ENCODE measurements at places on chromosomes 2 and 18. TPM values are rescaled to one million over a fixed set of nuclear protein-coding genes. Genes with fewer than 3 reads are reported as not detected.

GRCh38 chr2:176463546-176463945 lies 194.3 kb downstream of the MTX2 start:
- no peak for DNase-seq

DNA sequence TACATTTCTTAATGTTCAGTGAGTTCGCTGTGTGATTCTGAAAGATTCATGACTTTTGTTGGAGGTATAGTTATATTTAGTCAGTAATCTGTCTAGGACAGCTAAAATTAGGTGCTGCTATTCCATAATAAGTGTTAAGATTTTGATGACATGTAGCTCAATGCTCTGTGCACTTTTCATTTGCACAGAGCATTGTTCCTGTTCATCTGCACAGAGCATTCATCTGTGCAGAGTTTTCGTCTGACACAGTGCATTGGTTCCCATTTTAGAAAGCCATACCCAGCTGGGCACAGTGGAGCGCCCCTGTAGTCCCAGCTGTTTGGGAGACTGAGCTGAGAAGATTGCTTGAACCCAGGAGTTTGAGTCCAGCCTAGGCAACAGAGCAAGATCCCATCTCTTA lies 8.6 kb downstream of the POLI start:
- DNase-seq = no peak

- no peak for DNase-seq
These were observed 935.7 kb upstream of the FAM98A start for GRCh38 chr2:34534761-34535160.

DNA sequence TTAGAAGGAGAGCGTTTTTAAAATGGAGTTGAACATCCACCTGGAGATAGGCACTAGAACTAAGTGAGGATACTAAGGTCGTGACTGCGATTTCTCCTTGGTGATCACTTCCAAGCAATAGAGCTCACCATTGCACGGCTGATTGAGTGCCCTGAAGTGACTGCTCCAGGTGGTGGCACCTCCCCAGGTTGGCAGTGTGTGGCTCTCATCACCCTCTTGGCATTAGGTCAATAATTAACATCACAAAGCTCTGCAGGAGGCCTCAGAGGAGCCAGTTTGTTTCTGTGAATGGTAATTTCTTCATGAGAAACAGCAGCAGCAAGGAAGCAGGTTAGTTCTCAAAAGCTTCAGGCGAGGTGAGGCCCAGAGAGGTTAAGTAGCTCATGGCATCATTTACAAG lies 259.6 kb downstream of the CLIP4 start:
- no peak for DNase-seq

DNA sequence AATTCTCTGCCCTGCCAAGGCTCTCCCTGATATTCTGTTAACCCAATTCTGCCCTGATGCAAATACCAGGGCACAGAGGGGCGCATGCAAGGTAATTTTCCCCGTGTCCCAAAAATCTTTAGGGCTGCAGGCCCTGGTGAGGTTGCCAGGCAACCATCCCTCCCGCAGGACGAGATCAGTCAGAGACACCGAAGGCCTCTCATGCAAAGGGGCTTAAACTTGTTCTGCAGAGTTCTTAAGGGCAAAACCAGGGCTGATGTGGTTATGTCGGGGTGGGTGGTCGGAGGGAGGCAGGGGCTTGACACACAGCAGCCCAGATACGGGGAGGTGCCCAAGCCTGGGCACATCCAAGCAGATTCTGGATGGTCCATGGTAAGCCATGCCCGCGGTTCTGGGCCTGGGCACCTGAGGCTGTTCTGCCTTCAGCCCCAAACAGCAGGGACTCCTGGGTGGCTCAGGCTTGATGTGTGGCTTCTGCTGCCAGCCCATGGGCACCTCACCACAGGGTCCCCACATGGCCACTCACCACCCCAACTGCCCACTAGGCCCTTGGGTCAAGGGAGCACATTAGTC lies 27.2 kb downstream of the STEAP3 start:
- peak; percentile 82 for DNase-seq

The MCFD2 gene
- 104 TPM for total RNA-seq

The RAB27B gene
- 0.93 TPM for total RNA-seq

- DNase-seq = no peak
These were observed 333.7 kb upstream of the FANCL start for GRCh38 chr2:58574873-58575272.

The TUBA3D gene
- not detected for total RNA-seq

The SLC4A3 gene
- total RNA-seq = 6.7 TPM

All from mesenteric fat pad (tissue), 1 donor.